IMR-90 (cell line): ENCODE measurements at places on chromosomes 6 and 20. TPM values are rescaled to one million over a fixed set of nuclear protein-coding genes. Genes with fewer than 3 reads are reported as not detected.

NRN1 gene
- not detected in 2 replicates for polyA plus RNA-seq

ARFGAP1 gene
- polyA plus RNA-seq = 194 and 203 TPM in 2 replicates

MYMX gene
- not detected in 2 replicates for polyA plus RNA-seq

SLC17A1 gene
- polyA plus RNA-seq = not detected in 2 replicates

RNF182 gene
- 3.0 and 4.1 TPM in 2 replicates for polyA plus RNA-seq

ADGRG6 gene
- polyA plus RNA-seq = 8.1 and 10.0 TPM in 2 replicates

NINL gene
- 10.4 and 11.2 TPM in 2 replicates for polyA plus RNA-seq

MARCKS gene
- 34.5 and 46.8 TPM in 2 replicates for polyA plus RNA-seq
